ENCODE measurements at places on chromosomes 6 and 20.

DNA sequence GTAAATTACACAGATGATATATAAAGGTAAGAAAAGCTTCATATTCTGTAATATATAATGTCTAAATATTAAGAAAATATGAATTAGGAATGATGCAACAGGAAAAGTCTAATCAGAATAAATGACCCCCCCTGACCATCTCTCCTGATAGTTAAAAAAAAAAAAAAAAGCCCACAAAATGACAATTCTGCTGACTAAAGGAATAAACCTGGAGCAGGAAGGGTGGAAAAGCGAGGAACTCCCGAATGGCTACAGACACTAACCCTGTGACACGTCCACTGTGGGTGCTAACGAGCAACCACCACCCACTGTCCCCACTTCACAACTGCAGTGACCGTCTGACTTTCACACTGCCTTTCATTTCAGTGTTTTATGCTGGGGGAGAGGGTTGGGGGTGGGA, 67.6 kb upstream of the FOXQ1 start:
- DNase-seq: no peak

- DNase-seq: no peak
These were observed 39.0 kb downstream of the PYGB start for GRCh38 chr20:25286917-25287316.

- peak; percentile 20 for DNase-seq
These were observed 216.0 kb downstream of the GJA1 start for GRCh38 chr6:121651420-121651819.

GRCh38 chr6:125188594-125189203, 35.1 kb downstream of the TPD52L1 start:
- no peak for DNase-seq

- no peak for DNase-seq
These were observed 70.4 kb upstream of the CST7 start for GRCh38 chr20:24878657-24879056.

DNA sequence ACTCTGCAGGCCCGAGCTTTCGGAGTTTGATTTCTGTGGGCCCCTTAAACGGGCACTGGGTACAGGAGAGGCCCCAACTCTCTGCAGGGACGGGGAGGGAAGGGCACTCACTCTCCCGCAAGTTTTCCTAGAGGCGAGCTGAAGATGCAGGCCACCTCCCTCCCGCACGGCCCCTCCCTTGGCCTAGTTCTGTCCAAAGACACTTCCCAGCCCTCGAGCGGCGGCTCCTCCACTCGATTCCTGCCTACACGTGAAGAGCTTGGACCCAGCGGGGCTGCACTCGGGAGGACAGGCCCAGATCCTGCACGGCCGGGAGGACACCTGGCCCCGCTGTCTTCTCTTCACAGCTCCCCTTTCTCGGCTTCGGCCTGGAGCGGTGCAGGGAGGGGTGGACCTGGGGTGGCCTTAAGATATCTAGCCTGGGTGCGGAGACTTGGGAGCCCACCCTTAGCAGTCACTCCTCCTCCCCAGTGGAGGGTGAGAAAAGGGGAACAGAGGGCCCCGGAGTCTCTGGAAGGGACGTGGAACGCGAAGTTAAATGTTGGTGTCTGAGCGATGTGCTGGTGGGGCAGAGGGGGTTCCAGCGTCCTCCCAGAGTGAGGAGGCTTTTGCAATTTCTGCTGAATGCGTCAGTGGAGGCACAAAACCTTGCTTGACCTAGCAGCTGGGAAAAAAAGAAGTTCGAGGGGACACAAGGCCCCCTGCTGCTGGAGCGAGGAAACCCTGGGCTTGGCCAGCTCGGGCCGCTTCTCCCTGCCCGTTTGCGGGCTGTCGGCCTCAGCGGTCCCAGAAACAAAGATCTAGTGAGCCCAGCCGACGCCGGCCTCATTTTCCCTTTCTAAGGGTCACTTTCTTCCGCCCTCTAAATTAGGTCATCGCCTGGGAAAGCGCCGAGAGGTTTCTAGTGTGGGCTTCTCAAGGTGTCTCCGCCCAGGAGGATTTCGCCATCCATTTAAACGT, 4.9 kb downstream of the OLIG3 start:
- DNase-seq: no peak

- no peak for DNase-seq
These were observed 29.4 kb upstream of the ASF1A start for GRCh38 chr6:118864341-118865099.

- no peak for DNase-seq
These were observed 266.7 kb upstream of the SULF2 start for GRCh38 chr20:48051794-48052474.

DNA sequence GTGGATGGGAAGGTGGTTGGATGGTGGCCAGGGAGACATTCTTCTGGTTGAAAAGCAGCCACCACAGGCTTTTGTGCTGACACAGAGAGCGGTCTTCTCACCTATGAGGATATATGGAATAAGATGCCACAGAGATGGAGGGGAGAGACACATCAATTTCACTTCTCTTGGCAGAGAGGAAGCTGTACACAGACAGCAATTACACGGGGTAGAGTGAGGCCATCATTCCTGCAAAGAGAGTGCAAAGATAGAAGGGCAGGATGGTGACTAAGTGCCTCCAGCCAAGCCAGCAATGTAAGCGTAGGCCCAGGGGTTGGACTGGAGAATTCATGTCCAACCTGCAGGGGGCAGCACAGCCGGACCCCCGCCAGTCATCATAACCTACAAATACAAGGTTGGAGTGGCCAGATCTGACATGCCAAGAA, 56.4 kb downstream of the NRN1 start:
- no peak for DNase-seq

DNA sequence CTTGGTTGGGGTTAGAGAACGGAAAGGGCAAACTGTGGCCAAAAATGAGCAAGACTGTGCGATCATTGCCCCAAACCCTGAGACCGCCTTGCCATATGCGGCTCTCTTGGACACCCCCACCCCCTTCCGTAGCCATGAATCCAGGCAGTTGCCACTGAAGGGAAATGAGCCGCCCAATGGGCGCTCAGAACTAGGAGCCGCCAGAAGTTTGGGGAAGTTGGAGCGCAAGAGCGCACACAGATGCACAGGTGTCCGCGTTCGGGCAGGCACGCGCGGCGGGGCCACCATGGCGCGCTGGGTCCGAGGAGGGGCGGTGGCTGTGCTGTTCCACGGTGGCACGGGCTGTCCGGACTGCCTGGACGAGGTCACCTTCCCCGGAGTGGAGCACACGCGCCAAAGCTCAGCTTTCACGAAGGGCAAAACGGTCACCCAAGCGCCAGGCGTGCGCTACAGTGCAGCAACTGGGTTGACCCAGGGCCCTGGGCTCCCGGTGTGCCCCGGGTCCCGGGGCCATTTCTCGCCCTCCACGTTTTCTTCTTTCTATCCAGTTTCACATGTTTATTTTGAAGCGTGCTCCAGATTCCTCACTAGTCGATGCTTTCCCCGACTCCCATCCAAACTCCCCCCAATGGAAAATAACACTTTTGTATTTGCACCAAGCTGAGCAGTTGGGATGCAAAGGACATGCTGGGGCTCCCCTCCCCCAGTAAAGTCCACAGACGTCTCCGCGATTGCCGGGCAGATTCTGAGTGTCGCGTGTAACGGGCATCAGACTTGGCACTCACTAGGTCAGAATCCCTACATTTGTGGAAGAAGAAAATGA, 906 bp upstream of the PDE10A start:
- DNase-seq: no peak

DNA sequence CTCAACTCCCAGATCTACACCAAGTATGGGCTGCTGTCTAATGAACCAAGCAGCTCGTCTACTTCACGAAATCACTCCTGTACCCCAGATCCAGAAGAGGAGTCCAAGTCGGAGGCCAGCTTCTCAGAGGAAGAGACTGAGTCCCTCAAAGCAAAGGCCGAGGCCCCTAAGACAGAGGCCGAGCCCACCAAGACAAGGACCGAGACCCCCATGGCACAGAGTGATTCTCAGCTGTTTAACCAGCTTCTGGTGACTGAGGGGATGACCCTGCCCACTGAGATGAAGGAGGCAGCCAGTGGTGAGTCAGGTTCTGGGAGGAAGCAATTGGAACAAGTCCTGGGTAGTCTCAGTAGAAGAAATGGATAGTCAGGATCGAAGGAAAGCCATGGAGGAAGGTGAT, 5.8 kb downstream of the CUL9 start:
- DNase-seq: no peak

- DNase-seq: no peak
These were observed 783.7 kb downstream of the FRK start for GRCh38 chr6:115276881-115277565.

DNA sequence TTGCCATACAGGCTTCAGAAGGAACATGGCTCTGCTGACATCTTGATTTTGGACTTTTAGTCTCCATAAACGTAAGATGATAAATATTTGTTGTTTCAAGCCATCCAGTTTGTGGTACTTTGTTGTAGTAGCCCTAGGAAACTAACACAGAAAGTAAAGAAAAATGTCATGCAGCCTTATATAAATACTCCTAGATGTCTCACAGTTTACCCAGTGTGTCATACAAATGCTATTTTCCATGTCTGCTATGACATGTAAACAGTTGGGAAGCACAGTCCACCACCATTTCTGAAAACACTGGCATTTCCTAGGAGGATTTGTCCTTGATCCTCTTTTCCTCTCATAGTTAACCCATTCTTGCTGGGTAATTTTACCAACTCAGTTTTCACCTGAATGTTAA, 30.6 kb upstream of the ME1 start:
- DNase-seq: no peak

DNA sequence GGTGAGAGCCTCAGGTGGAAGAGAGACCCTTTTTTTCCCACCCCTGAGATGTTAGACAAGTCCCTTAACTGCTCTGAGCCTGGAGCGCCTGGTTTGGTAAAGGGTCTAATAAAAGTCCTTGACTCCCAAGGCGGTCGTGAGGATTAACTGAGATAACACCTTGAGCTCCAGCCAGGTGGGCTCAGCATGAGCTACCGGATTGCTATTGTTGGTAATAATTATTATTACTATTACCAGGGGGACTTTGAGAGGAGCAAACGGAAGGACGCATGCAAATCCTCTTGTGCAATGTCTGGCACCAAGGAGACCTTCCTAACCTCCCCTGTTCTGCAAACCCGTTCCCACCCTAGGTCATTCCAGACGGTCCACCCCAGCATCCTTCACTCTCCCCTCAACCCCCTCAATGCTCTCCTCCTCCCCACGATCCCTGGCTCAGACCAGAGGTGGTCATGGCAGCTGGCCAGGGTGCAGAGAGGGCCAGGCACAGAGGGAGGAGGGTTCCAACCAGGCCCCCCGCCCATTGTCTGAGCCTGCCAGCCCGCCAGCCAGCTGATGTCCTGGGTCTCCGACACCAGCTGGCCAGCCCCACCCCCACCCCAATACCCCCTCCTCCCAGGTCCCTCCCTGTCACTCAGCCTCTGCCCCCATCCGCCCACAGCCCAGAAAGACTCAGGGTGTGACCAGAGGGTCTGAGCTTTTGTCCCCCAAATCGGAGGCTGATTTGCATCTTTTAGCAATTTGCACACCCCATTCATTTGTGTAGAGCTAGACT, 14.3 kb upstream of the CBFA2T2 start:
- DNase-seq: no peak

DNA sequence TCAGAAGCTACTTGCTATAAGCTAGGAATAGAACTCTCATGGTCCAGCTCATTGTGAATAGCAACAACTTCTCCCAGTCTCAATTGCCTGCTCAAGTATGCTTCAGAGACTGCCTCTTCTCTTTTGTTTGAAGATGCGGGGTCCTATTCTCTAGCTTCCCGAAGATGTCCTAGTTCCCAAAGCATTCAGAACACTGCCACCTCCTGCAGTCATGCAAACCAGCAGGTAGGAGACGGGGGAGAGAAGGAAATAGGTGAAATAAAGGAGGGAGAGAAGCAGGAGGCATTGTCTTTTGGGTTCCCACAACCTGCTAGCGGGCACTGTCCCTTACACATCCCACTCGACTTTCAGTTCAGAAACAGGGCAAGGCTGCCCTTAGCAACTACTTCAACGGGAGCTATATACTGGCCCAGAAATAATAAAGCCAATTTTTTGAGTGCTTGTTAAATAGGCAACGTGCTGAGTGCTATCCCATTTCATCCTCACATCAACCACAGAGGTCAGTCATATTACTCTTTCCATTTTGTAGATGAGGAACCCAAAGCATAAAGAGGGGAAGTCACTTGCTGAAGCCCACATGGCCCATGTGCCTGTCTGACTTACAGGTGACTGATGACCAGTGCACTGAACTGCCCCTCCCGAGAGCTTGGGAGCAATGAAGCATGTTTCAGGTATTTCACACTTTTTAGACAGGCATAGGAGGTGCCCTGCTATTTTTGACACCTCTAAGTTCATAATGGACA, 61.9 kb upstream of the ATXN1 start:
- DNase-seq: no peak

- DNase-seq: peak; percentile 13
These were observed 97.7 kb downstream of the KCNB1 start for GRCh38 chr20:49384437-49385434.

DNA sequence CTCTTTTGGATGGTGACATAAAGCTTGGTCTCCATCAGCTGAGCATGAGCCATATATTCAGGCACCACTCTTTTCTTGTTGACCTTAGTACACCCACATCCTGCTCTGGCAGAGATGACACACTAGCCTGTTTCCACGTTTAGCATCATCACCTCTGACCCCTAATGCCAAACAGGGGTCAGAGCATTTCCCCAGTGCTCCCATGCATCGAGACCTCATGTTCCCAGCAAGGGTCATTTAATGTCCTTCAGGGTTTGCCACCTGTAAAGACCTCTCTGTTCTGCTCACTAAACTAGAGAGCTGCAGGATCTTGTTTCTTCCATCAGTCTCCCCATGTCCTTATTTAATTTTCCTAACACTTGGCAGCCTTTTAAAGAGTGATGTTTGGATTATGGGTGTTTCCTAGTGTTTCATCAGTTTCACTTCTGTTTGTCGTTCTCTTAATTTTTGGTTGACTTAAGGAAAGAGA, 97.5 kb downstream of the AIG1 start:
- no peak for DNase-seq

- DNase-seq: no peak
These were observed 21.4 kb downstream of the UBE3D start for GRCh38 chr6:83044091-83044768.

- DNase-seq: no peak
These were observed 196.8 kb downstream of the FARS2 start for GRCh38 chr6:5457983-5458683.

DNA sequence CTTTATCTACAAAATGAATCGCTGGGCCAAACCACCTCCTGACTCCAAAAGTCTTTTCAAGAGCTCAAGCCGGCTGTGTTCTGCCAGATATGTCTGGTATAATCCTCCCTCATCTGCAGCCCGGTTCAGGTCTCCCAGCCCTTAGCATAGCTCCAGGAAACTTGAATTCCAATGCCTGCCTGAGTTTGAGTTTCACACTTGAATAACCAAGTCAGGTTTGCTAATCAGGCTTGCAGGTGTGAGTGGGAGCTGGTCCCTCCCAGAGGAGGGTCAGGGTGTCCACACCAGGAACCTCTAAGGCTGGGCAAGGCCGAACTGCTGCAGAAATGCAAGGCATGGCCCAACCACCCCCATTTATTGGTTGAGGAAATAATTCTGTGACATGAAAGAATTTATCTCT, 96.6 kb downstream of the TMEM242 start:
- no peak for DNase-seq

- no peak for DNase-seq
These were observed 68.1 kb downstream of the LRRC1 start for GRCh38 chr6:53862662-53863462.

All from CD4-positive, alpha-beta T cell treated with Interleukin-6 at 100 ng/mL for 8 hours (primary cell).